Activated CD8-positive, alpha-beta memory T cell treated with anti-CD3 and anti-CD28 coated beads for 1 hour (primary cell): ENCODE measurements at places on chromosomes 2 and 18.
A peak's percentile ranks its signal among the peaks of the same experiment; 100 is the strongest.

DNA sequence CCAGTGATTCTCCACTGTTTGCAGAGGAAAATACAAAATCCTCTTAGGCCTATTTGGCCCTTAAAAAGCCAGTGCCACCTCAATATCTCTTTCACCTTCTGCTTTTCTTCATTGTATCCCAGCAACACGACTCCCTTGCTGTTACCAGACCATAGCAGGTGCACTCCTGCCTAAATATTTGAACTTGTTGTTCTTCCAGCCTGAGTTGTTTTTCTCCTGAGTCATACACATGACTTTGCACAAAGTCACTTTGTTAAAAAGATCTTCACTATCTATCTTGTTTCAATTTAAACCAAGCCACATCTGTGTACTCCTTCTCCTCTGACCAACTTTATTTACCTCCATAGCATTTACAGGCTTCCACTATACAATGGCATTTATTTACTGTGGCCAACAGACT lies 103.6 kb downstream of the LRRTM4 start:
- DNase-seq = no peak

- DNase-seq = no peak
These were observed 42.2 kb downstream of the KLHL14 start for GRCh38 chr18:32730620-32731091.

DNA sequence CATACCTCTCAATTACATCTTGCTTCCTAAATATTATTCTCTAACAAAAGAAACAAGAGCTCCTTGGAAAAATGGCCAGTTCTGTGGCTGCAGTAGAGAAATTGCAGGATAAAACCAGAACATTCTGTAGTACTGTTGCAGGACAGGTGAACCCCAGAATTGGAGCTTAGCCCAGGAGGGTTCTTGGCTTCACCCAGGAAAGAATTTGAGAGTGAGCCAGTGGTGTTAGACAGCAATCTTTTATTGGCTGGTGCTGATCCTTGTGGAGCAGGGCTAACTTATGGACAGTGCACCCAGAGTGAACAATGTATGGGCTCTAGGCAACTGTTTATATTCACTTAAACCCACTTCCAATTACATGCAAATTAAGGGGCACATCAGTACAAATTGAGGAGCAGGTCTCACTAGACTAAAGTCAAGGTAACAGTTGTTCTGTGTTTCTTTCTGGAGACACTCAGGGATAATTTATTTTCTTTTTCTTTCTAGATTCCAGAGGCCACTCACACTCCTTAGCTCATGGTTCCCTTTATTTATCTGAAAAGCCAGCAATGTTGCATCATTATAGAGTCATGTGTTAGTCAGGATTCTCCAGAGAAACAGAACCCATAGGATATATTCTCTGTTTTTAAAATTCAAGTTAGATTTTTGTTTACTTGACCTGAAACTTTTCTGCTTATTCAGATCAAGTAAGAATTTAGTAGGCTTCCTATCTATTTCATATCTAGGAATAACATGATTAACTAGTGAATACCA lies 348.1 kb downstream of the CCDC85A start:
- DNase-seq = no peak

DNA sequence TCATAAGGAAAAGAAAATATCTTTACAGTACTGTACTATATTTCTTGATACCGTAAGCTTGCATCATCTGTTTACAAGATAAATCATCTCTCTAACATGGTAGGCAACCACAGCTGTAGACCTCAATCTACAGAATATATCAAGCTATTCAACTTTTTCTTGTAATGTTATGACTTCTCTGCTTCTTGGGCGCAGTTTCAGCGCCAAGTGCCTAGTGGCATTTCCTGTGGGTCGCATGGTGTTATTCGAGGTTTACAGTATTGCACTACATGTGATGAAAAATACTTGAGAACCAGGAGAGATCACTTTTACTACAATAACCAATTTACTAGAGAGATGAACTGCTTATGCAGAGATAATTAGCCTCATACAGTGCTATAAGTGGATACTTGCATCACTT lies 34.0 kb upstream of the SESTD1 start:
- DNase-seq = no peak

DNA sequence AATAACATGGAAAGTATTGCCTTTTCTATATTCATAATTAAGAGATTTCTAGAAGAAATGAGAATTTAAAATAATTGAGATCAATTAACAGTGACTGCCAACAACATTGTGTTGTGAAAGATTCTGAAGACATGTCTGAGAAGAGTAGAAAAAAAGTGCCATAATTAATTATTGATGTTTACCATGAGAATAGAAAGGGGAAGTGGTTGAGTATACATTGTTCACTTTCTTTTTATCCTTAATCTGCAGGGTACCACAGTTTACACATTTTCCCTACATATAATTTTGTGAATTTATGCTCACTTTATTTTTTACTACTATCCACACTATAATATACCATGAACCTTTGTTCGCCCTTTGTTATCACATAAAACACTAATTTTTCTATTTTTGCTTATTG lies 47.1 kb upstream of the UBE2E3 start:
- DNase-seq = no peak

DNA sequence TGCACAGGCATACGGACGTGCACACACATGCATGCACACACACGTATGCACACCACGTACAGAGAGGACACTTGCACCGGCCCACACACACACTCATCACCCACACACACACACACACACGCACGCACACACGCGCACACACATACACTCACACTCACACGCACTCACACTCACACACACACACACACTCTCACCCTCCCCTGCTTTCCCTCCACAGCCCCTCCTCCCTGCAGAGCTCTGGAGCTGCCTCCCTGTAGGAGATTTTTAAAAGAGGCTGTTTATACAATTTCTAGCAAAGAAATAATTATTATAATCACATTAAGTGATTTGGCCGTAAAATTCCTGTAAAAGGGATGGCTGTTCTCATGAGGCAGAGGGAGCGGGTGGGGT lies 36.5 kb upstream of the SNED1 start:
- DNase-seq = no peak

- no peak for DNase-seq
These were observed 2.1 kb downstream of the ASTL start for GRCh38 chr2:96136129-96136720.

DNA sequence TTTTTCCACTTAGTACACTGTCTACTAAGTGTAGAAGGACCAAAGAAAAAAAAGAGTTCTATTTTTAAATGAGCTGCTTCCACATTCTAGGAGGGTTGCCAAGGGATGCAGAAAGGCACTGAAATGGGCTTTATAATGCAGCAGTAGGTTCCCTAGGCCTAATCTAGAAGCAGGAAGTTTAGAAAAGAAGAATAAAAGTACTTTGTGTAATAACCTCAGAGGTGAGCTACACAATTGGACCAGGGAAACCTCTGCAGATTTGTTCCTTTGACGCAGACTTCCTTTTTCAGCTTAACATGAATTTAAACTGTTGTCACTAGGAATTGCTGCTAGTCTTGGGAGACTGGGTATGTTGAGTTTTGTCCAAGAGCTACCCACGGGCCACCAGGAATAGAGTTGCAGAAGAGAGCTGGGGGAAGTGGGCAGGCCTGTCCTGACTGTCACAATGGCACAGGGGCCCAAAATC lies 34.6 kb upstream of the RAB1A start:
- no peak for DNase-seq

- DNase-seq = no peak
These were observed 274.8 kb downstream of the SPAG16 start for GRCh38 chr2:213559053-213559452.

GRCh38 chr2:169653636-169654035 lies 40.6 kb downstream of the CFAP210 start:
- DNase-seq = no peak

DNA sequence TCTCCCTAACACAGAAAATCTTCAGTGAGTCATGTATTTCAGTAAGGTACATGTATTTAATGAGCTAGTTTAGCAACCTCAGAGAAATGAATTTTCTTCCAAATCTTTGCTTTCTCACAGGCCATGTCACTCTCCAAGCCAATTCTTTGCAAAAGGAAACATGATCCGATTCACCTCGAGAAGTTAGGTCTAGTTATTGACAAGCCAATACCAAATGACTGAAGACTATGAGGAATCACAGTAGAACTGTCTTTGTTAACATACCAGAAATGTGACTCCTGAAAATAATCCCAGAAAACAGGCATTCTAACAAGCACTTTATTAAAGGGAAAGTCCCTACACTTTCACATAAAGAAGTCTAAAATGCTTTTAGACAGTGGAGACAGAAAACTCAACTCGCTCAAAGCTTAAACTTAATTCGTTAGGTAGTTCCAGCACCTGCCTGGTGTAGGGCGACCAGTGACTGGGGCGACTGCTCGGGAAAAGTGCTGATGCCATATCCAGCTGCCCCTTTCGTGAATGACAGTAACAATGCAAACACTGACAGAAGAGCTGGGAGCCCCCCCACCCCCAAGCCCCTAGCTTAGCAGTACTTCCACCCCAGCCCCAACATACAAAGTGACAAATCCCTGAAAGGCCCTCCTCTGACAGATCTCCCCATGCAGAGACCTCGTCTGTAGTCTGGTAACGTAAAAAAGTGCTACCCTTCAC lies 1.8 kb downstream of the MEMO1 start:
- DNase-seq = no peak

GRCh38 chr2:138964418-138964817 lies 184.2 kb upstream of the NXPH2 start:
- DNase-seq = no peak

DNA sequence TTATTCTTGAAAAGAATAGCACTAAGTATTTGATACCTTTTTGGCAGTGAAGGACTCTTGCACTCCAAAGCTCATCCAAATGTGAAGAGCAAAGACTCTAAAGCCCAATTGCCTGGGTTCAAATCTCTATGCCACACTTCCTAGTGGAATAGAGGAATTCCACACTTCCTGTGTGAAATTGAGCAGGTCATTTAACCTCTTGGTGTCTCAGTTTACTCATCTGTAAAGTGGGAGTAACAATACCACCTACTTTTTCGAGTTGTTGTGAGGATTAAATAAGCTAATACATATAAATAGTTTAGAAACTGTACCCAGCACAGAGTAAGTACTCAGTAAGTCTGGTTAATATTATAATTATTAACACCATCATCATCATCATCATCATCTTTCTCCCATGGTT lies 72.6 kb downstream of the AP1S3 start:
- DNase-seq = no peak

- no peak for DNase-seq
These were observed 283.5 kb downstream of the DSEL start for GRCh38 chr18:67232991-67233390.

- DNase-seq = no peak
These were observed 78.2 kb downstream of the TCF4 start for GRCh38 chr18:55509631-55510324.

DNA sequence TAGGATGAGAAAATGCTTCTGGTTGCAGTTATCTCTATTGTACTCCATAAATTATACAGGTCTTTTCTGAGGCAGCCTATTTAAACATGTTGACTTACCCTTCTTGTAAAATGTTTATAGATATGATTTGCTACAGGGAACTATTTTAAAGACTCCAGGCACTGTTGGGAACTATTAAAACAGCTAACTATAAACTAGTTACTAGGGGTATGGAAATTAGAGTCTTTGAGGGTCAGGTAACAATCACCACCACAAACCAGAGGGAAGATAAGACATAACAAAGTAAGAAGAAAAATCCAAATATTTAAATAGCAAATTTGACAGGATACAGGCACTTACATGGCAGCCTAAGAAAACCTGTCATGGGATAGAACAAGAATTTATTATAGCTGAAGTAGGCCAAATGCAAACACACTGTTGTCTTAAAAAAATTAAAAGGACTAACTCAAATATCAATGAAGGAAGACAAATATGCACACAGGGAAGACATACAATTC lies 251.0 kb upstream of the CWC22 start:
- no peak for DNase-seq

DNA sequence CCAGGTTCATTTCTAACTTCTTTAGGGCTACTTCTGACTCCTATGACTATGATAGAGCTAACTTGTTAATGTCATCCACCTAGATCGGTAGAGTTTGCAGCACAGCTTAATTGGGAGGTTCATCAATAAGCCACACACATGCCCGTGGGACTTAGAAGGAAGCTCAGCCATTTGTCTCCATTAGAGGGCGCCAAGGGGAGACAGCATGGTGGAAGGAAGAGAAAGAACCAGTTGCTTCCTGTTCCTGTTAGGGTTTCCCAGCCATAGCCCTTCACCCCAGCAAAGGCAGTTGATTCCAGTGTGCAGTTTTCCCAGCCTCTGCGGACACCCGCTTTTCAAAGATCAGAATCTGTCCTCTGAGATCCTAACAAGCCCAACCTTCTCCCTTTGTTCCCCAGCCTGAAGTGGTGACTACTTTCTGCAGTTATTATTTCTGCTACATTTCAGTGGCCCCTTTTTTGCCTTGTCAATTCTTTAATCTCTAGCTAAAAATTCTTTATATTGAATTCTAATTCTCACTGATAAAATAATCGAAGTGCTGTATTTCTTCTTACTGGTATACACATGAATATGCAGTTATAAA lies 30.3 kb downstream of the MAIP1 start:
- peak; percentile 3 for DNase-seq

- no peak for DNase-seq
These were observed 99.0 kb downstream of the L3MBTL4 start for GRCh38 chr18:6315517-6316331.

- no peak for DNase-seq
These were observed 459.3 kb downstream of the GALR1 start for GRCh38 chr18:77708826-77709506.

DNA sequence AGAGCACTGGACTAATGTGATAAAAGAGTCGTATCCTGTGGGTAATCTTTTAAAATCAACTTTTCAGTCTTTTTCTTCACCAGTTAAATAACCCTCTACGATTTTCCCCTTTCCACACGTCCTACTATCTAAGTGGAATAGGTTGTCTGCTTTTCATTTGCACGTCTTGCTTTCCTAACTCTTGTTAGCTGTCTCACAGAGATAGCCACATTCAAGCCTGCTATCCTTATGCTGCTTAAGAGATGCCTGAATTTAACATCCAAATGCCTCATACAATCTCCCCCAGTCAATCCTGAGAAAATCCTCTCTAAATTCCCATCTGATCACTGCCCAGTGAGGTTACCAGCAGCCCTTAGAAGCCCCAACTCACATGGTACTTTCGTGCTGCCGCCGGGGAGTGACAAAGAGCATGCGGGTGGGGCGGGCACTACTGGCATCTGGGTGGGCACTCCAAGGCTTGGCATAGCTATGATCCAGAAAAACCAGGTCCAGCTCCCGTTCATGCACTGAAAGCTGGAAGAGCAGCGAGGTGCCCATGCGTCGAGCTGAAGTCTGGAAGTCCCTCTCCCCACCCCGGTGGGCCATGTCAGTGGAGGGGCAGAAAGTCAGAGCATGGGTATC lies 1.5 kb downstream of the KANSL3 start:
- DNase-seq = no peak
